ENCODE measurements at places on chromosomes 5 and 9.

DNA sequence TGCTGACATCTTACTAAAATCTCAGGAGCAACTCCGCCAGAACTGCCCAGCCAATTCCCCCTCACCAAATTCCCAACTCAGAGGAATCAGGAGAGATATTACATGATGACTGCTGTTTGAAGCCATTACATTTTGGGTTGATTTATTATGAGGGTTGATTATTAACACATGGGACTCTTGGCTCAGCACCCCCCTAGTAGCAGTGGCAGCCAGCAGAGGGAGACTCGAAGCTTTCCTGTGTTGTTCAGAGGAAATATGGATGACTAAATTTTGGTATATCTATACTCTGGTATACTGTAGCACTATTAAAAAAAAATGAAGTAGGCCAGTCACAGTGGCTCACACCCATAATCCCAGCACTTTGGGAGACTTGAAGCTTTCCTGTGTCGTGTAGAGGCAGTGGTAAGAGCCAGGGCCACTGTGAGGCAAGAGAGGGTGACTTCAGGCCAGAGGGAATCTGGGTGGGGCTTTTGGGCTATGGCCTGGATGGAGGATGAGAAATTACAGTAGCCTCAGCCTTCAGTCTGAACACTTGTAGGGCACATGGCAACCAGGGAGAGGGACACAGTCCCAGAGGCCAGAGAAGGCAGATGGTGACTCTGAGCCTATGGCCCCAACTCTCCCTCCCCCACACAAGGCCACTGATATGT, 111.4 kb downstream of the LHX2 start:
- DNase-seq = no peak

GRCh38 chr9:68731857-68732256, 26.8 kb downstream of the PIP5K1B start:
- no peak for DNase-seq

DNA sequence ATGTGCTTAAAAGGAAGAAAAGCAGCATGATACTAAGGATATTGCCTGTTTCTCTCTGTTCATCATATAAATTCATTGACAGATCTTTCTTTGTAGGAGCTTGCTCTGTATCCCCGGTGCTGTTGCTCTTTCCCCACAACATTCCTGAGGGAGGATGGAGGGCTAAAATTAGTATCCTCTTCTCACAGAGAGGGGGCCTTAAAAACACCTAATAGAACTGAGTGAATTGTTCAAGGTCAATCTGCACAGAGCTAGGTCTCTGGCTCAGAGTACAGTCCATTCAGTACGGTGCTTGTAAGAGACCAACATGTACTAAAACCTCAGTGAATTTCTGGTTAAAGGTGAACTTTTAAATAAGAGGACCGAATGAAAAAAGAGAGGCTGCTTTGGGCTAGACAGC, 88.7 kb downstream of the PALM2AKAP2 start:
- no peak for DNase-seq

DNA sequence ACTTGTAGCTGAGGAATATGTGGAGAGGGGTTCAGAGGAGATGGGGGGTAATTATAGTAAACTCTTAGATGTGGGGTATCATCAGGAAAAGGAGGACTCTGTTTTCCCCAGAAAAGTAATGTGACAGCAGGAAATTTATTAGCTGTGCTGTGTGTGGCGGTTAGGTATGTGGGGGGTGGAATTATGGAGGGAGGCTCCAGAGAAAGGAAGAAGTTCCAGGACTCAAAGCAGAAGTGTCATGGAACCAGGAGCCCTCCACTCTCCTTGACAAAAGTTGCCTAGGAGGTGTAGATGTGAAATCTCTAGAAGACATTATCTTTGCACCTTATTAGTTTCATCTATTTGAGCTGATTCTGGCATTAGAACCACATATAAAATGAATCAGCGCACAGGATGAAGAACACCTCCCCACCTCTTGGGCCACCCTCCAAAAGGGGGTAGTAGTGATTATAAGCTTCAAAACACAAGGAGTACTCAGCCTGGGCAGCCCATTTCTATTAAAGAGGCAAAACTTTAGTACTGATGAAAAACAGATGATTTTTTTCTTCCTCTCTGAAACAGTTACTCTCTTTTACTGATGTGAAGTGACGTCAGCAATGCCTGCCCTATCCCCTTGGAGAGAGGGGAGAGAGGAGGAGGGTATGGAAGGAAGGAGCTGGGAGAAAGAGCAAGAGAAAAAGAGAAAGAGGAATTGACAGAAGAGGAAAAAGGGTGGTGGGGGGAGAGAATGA, 18.2 kb downstream of the NR2F1 start:
- DNase-seq = no peak

DNA sequence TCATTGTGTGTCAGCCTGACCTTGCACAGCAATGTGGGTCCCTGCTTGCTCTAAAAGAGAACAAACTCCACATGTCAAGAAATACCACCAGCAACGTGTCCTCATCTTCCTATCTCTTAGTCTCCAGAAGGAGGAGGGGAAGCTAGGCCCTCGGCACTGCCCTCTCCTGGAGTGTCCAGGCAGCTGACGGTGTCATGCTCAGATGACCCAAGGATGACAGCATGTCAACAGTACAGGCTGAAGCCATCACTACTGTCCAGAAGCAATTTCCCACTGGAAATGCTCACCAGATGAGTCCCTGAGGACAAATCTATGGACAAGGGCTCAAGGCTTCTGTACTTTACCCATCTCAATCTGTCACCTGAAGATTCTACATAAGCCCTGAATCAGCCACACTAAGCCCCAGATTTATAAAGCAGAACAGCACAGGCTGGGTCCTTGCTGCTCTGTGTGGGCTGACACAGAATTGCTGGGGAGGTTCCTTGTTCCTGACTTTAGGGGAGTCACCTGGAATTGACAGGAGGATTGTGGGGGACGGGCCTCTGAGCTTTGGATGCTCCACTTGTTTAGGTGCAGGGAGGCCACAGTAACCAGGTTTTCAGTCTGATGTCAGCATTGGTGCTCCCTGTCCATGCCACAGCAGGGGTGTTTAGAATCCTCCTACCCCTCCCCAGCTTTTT, 210.2 kb downstream of the DAB2IP start:
- peak; percentile 63 for DNase-seq

DNA sequence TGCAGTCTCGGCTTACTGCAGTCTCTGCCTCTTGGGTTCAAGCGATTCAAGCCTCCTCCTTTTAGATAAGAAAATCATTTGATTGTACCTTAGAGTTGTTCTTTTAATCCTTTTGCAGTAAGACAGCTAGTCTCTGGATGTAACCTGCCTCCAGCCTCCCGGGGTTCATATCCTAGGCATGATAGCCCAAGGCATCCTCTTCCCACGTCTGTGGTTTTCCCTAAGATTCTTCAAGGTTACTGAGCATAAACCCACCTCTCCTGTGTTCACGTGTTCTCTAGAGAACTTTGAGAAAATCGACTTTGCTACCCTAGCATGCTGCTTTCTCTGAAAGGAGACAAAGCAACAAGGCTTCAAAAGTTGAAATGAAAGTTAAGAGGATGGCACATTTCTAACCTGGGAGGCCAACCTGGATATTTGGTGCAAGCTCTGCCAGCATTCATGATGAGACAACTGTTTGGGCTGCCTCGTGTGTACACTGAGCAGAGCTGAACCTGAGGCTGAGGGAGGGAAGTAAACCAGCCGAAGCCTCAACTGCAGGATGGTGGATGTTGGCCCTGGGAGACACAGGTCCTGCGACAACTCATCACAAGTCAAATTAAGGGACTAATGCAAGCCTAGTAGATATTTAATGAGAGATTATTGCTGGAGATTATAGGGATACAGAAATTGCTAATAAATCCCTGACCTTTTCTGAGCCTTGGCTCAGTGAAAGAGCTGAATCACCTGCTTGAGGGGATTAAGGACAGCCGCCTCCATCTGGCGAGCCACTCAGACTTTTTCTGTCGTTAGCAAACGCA, 261.8 kb downstream of the ARHGAP26 start:
- DNase-seq = peak; percentile 37

GRCh38 chr5:33049842-33050241, 338.7 kb downstream of the NPR3 start:
- no peak for DNase-seq

DNA sequence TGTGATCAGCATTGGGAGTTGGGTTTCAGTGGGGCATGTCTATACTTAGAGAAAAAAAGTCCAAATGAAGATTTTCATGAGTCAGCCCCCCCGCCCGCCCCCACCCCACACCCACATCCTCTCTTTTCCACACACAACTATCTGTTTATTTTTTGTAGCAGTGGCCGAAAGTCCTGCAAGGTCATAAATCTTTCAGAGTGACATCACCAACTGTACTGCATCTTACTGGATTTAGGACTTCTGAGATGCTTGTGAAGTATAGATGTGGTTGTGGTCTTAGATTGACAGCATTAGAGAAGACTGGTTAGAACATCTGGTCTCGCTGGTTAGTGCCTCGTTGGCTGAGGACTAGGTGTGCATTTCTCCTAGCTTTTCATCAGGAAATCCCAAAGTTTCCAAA, 7.3 kb upstream of the ROPN1L start:
- no peak for DNase-seq

DNA sequence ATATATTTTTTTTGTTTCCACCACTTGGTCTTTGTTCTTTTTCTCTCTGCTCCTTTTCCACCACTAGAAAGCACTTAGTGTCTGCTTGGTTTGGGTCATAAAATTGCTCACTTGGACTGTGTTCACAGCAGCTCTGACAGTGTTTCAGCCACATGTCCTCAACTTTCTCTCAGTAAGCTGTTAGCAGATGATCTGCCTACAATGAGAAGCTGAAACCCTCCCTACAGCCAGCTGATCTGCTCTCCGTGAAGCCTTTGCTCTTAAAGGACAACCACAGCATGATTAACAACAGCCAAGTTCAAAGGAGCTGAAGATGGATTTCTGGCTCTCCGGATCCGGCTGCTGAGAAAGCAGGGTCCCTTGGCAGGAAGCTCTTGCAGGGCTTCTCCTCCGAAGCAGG, 31.6 kb downstream of the PRLR start:
- DNase-seq = no peak

DNA sequence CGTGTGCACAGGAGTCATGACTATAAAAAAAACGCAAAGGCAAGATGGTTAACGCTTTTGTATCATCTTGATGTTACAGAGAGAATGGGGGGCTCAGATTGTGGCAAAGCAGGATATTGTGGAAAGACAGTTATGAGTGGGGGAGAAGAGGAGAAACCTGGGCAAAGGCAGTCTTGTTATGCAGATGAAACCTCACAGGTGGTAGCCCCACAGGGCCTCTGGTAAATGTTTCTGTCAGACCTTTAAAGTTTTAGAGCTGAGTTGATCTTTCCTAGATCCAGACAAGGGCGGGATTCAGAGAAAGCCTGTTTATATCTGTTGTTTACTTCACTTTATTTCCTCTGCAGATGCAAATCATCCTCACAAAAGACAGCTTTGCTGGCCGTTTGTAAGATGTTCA, 55.2 kb downstream of the C9orf85 start:
- no peak for DNase-seq

DNA sequence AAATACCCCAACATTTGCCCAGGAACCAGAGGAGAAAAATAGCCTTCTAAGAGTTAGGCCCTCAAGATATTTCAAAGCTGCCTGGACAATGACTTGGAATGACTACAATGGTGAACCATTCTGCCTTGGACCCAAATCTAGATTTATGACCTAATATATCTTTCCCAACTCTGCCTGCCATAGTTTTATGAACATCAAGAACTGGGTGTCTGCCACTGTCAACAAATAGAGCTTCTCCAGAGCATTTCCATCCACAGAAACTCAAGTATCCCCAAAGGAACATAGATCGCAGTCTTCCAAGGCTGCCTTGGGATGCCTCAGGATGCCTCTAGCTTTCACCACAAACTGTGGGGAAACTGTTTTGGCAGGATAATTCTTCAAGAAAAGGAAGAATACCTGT, 48.2 kb upstream of the NFIB start:
- no peak for DNase-seq

DNA sequence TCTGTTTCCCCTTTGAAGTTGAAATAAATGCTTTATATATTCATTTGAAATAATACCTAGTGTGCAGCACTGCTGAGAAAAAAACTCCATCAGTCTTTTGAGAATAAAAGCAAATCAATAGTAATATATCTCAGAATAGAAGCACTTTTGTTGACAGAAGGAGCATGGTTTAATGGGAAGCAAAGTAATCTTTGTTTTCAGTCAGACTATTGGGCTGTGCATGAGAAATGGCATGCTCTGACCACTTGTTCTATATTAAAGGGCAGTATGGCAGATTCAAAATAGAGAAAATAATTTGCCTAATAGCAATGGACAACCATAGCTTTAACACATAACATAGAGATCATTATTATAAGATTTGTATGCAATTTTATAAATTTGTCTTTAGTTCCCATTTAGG, 12.4 kb downstream of the CDH10 start:
- DNase-seq = no peak

- no peak for DNase-seq
Observed at GRCh38 chr9:34996181-34996904, 6.8 kb downstream of the DNAJB5 start.

GRCh38 chr5:133756756-133757155, 144.4 kb upstream of the FSTL4 start:
- DNase-seq = no peak

DNA sequence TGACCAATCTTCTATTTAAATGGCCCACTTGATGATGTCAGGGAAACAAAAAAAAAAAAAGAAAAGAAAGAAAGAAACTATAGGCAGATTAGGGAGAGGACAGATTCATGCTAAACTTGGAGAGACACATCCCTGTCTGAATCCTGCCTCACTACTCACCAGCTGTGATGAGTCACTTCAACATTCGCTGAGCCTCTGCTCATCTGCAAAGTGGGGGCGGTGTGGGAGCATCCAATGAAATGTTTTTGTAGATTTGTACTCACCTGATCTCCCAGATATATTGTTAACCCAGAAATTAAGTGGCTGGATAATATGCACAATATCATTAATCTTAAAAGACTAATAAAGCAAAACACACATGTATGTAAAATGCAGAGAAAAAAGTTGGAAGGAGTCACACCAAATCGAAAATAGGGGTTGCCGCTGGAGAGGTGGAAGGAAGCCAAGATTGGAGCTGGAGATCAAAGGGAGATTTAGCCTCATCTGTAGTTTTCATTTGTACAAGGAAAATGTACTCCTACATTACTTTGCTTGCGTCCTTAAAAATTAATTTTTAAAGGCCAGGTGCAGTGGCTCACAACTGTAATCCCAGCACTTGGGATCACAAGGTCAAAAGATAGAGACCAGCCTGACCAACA, 17.0 kb upstream of the ERGIC1 start:
- DNase-seq = no peak

DNA sequence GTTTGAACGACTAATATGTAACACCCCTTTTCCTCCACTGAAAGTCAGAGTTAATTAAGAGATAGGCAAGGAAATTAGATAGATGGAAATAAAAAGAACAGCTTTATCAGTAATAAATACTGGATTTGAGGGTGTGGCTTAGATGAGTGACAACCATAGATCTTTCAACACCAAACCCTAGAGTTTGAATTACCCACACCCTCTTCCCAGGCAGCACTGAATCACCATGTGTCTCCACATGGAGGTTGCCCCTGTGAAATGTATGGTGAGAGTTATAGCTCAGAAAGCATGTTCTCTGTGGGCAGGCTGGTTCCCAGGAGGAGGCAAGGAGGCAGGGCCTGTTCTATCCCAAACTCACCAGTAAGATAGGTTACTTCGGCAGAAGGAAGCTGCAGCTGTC, 69.7 kb downstream of the TMEM174 start:
- DNase-seq = no peak

- DNase-seq = no peak
Observed at GRCh38 chr9:134433909-134434882, 107.9 kb downstream of the RXRA start.

Data from D721Med (cell line).